ENCODE measurements at places on chromosomes 6 and 20.

DNA sequence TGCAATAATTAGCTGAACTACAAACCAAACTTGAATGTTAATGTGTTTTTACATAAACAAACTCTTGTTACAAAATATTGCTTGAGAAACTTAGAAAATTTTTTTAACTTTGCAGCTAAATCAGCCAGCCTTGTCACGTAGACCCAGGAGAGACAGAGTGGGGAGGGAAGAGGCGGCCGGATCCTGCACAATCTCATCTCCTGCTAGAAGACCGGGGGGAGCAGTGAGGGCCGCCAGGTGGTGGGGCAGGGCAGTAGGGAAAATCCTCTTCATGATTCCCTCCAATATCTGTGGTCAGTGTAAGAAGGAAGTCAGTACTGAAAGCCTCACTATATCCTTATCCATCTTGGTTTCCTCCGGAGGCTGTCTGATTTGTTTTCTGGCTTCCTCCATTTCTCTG, 193.3 kb downstream of the PACRG start:
- no peak for DNase-seq

DNA sequence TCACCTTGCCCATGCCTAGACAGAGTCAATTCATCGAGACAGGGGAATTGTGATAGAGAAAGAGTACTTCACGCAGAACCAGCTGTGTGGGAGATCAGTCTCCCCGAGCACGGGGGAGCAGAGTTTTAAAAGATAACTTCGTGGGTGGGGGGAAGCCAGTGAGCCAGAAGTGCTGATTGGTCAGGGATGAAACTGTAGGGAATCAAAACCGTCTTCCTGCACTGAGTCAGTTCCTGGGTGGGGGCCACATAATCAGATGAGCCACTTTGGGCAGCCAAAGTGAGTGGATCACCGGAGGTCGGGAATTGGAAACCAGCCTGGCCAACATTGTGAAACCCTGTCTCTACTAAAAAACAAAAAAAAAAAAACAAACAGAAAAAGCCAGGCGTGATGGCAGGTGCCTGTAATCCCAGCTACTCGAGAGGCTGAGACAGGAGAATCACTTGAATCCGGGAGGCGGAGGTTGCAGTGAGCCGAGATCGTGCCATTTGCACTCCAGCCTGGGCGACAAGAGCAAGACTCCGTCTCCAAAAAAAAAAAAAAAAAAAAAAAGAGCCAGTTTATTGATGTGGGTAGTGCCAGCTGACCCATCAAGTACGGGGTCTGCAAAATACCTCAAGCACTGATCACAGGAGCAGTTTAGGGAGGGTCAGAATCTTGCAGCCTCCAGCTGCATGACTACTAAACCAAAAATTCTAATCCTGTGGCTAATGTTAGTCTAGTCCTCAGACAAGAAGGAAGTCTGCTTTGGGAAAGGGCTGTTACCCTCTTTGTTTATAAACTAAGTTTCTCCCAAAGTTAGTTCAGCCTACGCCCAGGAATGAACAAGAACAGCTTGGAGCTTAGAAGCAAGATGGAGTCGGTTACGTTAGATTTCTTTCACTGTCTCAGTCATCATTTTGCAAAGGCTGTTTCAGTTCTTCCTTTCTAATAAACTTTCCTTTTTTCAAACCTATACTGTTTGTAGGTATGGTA, 3.9 kb upstream of the TRIM39 start:
- no peak for DNase-seq

- DNase-seq: peak; percentile 43
Measured at GRCh38 chr6:6319952-6320811, at the start of gene F13A1. F13A1 (minus strand) TSS chr6:6320662; CDS start chr6:6318664, 1,998 bp downstream.

GRCh38 chr6:36033935-36034334, 6.3 kb downstream of the MAPK14 start:
- DNase-seq: peak; percentile 67

- no peak for DNase-seq
Measured at GRCh38 chr6:53433261-53433950, 84.7 kb upstream of the ELOVL5 start.

- no peak for DNase-seq
Measured at GRCh38 chr6:135033238-135033637, 21.4 kb downstream of the HBS1L start.

- DNase-seq: no peak
Measured at GRCh38 chr6:155026022-155026705, 31.0 kb downstream of the TIAM2 start.

DNA sequence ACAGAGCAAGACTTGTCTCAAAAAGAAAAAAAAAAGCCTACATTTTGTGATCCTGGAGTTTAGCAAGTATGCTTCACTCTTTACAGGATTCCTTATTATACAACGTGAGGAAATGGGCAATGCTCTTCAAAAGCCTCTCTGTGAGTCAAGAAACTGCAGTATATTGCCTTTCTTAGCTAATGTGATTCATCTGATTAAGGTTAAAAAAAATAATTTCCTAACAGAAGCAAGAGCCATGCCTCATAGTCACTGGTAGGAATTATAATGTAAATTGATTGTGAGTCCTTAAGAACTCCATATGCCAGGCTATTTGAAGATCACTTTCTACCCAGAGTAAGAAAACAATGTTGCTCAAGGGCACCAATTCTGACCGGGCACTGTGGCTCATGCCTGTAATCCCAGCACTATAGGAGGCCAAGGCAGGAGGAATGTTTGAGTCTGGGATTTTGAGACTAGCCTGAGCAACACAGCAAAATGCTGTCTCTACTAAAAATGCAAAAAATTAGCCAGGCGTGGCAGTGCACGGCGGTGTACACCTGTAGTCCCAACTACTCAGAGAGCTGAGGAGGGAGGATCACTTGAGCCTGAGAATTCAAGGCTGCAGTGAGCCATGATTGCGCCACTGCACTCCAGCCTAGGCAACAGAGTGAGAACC, 43.3 kb downstream of the SLC26A8 start:
- no peak for DNase-seq

DNA sequence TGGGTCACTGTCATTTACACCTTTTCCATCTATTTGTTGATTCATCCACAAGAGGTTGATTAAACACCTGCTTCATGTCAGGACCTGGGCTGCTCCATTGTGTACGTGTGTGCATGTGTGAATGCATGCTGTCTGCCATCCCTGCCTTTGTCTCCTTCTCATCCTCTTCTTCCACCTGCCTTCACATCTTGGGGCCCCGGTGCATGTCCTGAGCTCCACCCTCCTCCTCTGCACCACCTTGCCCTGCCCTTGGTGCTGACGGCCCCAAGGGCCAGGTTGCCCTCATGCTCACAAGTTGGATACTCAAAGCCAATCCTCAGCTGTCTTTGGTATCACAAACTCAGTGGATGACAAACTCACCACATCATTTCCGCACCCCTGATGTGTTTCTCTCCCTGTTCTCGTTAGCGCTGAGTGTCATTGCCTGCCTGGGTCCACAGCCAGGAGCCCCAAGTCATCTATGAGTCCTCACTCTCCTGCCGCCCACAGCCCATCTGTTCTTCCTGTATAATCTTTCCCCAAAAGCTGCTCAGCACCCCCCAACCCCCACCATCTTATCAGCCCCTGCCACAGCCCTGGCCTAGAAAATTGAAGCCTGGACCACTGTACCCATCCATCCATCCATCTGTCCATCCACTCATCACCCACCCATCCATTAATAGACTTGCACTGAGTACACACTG, 85.0 kb downstream of the SRC start:
- DNase-seq: no peak

- no peak for DNase-seq
Measured at GRCh38 chr6:3643921-3644738, 107.4 kb downstream of the PXDC1 start.

DNA sequence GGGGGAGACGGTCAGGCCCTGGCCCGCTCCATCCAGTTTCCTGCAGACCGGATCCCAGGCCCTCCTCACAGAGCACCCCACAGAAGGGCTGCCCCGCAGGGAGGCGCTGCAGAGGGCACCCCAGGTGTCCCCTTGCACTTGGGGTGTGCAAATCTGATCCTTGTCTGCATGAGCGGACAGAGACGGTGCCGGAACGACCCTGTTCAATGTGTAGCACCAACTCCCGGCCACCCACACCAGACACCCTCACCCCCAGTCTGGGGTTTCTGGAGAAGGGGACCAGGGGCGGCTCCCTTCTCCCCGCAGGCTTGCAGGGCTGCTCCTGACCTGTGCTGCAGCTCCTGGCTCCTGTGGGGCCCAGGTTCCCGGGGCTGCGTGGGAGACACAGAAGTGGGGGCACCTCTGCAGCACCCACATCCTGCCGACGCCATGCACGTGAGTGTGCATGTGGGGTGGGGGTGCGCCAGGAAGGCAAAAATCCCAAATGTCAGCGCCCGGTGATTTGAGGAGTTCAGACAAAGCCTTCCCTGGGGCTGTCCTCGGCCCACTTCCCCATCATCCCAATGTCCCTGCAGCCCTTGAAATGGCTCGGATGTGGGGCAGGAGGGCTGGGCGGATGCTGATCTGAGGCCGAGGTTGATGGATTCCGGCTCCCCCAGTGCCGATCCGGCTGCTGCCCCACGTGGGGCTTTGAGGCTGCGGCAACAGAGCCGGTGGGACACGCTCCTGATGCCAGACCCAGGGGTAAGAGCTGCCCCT, 85.3 kb upstream of the BHLHE23 start:
- no peak for DNase-seq

GRCh38 chr6:139016337-139017213, 12.0 kb upstream of the ABRACL start:
- peak; percentile 73 for DNase-seq

DNA sequence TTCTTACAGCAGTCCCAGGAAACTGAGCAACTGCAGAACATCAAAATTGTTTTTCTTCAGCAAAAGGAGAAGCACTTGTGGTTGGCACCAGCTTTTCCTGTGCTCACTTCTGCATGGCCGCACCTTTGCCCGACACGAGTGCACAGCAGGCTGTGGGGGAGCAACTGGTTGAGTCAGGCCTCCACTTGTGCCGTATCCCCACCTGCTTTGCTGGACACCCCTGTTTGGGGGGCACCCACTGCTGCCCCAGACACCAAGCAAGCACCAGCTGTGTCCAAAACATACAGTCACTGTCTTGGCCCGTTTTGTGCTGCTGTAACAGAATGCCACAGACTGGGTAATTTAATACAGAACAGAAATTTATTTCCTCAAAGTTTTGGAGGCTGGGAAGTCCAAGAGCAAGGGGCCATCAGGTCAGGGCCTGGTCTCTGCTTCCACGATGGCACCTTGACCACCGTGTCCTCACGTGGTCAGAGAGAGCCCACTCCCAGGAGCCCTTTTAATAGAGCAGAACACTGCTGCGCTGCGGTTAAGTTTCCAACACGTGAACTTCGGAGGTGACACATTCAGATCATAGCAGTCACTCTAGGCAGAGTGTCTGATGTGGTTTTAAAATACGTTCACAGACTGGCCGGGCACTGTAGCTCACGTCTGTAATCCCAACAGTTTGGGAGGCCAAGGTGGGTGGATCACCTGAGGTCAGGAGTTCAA, 8.7 kb upstream of the GMEB2 start:
- DNase-seq: peak; percentile 72

DNA sequence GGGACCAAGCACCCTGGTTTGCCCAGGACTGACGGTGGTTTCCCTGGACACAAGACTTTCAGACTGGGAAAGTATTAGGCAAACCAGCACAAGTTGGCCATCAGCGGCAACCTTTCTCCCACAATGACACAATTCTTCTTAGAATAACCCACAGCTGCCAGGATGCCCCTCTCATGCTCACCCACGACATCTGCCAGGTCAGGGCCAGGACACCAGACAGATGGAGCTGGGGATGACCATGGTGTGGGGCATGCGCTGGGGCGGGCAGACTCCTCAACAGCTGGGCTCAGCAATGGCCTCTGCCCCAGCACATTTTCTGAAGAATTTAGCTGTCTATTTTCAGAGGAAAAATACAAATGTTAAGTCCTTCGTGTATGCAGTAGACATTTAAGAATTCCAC, 226.4 kb downstream of the FNDC1 start:
- no peak for DNase-seq

GRCh38 chr6:49849213-49849907, 17.0 kb downstream of the CRISP1 start:
- DNase-seq: peak; percentile 91

DNA sequence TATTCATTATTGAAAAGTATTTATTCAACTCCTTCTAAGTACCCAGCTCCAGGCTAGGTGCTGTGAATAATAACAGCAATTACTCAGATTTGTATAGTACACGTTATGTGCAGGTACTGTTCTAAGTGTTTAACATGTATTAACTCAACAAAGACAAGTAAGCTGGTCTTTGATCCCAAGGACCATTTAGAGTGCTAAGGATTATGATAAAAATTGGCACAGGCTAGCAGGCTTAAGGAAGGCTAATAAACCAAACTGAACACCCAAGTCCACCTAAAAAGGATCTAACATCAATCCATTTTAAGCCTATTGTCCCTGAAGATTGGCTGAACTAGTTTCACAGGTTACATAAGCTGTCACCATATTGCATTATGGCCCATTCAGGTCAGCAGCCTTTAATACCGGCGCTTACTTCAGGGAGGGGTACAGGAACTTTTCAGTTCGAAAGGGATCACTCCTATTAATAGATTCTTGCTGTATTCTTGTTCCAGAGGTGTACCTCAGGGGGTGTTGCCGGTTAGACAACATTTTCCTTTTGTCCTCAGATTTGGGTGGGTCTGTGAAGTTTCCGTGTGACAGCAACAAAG, 99.0 kb upstream of the GMDS start:
- no peak for DNase-seq

- no peak for DNase-seq
Measured at GRCh38 chr6:17899491-17899890, 87.9 kb downstream of the KIF13A start.

- DNase-seq: no peak
Measured at GRCh38 chr20:16477632-16478031, 95.6 kb downstream of the KIF16B start.

DNA sequence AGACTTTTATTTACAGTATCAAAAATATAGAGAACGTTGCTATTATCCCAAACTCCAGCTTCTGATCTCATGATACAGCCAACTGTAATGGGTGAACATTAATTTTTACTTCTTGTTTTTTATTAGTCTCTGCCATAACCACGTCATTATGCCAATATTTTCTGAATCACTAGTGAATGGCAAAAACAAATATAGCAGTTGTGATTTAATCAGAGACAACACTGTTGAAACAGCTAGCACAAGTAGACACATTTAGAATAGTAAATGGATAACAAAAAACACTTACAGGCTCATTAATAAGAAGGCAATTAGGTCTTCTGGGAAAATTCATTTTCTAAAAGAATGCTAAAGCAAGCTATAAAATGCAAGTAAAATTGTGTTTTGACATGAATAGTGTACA, 8.1 kb downstream of the PTPRK start:
- no peak for DNase-seq

DNA sequence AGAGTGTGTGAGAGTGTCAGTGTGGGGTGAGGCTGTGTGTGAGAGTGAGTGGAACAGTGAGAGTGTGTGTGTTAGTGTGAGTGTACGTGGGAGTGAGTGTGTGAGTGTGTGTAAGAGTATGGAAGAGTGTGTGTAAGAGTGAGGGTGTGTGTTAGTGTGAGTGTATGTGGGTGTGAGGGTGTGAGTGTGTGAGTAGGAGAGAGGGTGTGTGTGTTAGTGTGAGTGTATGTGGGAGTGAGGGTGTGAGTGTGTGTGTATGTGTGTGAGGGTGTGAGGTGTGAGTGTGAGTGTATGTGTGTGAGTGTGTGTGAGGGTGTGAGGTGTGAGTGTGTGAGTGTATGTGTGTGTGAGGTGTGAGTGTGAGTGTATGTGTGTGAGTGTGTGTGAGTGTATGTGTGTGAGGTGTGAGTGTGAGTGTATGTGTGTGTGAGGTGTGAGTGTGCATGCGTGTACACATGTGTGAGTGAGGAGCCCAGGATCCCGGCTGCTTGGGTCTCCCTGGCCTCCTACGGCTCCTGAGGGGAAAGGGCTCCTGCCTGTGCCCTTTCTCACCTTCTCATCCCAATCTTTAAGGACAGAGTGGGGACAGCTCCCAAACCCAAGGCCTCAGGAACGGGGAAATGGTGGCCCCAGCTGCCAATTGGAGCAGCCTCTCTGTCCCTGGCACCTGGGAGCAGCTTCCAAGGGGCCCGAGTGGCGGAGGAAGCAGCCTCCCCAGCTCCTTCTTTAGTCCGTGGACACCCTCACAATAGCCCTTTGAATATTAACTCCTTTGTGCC, 100.2 kb downstream of the PSMB1 start:
- DNase-seq: no peak
